ENCODE measurements at places on chromosomes 16 and 17.
A peak's percentile ranks its signal among the peaks of the same experiment; 100 is the strongest.

DNA sequence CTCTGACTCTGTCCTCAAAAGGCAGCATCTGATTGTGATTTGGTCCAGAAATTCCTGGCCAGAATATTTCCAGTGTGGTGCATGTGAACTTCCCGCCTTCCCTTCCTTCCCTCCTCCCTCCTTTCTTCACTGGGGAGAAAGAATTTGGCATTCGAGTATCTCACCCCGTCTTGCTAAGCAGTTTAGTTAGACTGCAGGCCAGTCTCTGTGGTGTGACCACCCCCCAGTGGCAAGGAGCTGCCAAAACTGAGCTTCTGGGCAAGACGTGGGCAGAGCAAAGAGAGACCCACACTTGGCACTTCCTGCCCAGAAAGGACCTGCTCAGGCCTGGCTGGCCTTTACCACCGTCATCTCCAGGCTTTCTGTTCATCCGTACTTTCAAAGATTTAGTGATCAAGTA is 36.4 kb downstream of the SNX20 start:
- DNase-seq: peak; percentile 39

GRCh38 chr16:20866145-20866772 is 33.9 kb downstream of the DCUN1D3 start:
- DNase-seq: no peak

- DNase-seq: no peak
Observed at GRCh38 chr17:83055911-83056582, 23.4 kb upstream of the METRNL start.

- no peak for DNase-seq
Observed at GRCh38 chr17:28724500-28725165, 1.4 kb downstream of the TLCD1 start.

GRCh38 chr17:65800655-65801054 is 239.2 kb upstream of the AXIN2 start:
- no peak for DNase-seq

- peak; percentile 44 for DNase-seq
Observed at GRCh38 chr17:7579001-7579833, at the start of gene CD68. Gene CD68 (plus strand): TSS chr17:7579638. CDS start chr17:7579678, 40 bp downstream.

DNA sequence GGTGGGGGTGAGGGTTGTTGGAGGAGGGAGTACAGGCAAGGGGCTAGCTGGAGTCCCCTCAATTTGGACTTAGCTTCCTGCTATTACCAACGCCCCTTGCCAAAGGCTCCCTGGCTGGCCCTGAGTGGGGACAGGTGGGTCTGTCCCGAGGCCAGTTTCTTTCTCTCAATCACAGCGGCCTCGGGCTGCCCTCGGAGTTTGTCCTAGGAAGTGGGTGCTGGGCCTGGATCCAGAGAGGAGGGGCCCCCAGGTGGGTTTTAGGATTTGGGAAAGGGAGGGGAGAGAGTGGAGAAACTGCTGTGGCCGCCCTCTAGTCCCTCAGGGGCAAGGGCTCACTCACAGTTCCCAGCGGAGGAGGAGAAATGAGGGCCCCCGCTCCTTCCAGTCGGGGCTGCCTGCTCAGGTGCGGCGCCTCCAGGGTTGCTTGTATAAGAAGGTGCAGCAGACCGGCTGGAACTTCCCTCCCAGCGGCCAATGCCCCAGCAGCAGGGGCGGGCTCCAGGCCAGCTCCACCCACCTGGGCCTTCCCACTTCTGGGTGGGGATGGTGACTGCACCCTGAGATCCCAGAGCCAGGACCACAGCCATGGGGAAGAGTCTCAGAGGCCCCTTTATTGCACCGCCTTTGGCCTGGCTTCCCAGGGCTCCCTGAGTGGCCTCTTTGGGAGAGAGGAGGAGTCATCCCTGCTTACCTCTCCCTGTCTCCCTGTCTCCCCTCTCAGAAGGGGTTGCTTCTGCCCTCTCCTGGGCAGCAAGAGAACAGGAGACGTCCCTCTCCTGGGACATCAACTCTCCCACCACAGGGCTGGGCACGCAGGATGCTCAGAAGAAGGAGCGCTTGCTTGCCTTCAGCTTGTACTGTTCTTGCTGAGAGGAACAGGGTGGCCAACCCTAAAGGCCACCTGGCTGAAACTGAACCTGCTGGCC is 112.0 kb upstream of the SMURF2 start:
- no peak for DNase-seq

Measured in CD4-positive, alpha-beta T cell treated with Interleukin-6 at 100 ng/mL for 8 hours (primary cell).